ENCODE measurements at places on chromosomes 11 and 22.

- ATAC-seq: no peak
These were observed 29.5 kb upstream of the CCDC34 start for GRCh38 chr11:27392278-27393114.

DNA sequence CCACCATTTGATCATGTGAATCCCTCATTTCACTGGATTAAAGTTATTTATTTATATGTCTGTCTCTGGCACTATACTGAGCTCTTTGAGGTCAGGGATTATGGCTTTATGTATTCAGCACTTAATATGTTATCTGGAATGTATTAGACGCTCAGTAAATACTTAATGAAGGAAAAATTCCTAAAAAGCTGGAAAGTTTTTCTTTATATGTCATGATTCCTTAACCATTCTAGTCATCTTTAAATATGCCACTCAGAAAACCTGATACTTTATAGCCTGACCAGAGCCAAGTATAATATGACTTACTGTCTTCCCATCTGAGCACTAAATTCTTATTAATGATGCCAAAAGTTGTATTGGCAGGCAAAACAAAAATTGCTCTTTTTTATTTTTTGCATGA is 27.1 kb downstream of the RNF169 start:
- ATAC-seq: no peak

- ATAC-seq: no peak
These were observed 13.0 kb downstream of the APBB1 start for GRCh38 chr11:6405846-6406245.

- ATAC-seq: no peak
These were observed 603 bp upstream of the PDGFB start for GRCh38 chr22:39245130-39246039.
